ENCODE measurements at places on chromosomes 12 and 14.

DNA sequence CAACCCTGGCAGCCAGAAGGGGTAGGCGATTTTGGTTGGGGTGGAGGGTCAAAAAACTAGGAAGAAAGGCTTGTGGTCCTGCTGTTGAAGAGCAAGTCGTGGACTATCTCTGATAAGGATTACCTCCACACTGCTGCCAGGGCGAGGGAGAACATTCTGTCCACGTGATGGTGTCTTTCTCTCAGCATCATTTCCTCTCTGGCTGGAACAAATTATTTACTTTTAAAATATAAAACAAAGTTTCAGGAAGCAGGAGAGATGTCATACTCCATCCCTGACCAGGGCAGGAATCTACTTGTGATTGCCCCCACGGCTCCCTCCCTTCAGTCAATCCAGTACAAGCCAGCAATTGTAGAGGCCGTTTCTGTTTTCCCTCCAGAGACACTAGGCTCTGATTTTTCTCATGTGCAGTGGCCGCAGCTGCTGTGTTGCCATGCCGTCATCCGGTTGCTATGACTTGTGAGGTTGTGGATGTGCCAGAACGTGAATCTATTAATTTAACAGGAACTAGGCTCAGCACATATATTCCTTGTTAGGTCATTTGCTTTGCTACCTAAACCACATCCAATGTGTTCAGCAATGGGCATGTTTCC is 61.5 kb upstream of the PTGR2 start:
- DNase-seq: no peak

DNA sequence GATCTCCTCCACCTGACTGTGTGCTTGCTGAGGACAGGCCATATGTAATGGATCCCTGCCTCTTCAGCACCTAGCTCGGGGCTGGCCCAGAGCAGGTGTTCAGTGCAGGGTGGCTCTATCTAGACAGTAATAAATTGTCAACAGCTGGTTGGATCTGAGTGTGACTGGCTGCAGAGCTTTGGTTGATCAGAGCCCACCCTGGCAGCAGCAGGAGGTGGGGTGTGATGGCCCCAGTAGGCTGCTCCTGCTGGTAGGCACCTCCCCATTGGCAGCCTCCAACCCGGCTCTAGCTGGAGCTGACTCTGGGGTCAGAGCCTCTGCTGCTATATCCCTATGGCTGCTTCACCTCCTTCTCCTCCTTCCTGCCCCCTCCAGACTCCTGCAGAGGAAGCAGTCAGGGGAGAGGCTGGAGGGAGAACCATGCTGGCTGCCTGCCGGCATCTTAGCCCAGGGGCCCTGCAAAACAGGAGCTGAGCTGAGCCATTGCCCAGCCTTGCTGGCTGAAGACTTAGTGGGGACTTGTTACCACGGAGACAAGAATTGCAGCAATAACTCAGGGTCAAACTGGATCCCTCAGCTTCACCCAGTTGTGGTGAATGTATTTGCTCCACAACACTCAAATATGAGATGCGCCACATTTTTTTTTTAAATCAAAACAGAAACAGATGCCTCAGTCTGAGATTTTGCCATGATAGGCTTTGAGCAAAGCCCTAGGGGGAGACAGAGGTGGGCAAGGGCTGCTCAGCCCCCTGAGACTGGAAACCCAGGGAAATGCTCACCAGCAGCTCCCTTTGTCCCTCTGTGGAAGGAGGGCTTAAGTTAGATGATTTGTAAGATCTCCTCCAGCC is 22.2 kb downstream of the TMEM63C start:
- peak; percentile 16 for DNase-seq

- no peak for DNase-seq
Observed at GRCh38 chr12:111413442-111414086, 7.8 kb downstream of the SH2B3 start.

DNA sequence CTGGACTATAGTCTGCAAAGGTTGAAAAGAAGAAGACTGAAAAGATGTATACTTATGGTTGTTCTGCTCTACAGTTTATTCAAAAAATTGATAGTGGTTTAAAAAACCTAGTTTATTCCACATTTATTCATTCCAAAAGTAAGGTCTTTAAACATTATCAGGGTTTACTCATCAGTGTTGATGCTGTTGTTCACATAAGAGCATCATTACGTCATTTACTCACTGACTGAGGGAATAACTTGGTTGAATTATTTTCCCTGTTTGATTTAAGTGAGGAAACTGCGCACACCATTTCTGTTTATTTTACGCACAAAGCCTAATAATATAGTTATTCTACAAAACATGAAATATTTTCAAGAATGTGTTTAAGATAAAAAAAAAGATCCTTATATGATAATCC is 303.1 kb upstream of the PRKD1 start:
- no peak for DNase-seq

DNA sequence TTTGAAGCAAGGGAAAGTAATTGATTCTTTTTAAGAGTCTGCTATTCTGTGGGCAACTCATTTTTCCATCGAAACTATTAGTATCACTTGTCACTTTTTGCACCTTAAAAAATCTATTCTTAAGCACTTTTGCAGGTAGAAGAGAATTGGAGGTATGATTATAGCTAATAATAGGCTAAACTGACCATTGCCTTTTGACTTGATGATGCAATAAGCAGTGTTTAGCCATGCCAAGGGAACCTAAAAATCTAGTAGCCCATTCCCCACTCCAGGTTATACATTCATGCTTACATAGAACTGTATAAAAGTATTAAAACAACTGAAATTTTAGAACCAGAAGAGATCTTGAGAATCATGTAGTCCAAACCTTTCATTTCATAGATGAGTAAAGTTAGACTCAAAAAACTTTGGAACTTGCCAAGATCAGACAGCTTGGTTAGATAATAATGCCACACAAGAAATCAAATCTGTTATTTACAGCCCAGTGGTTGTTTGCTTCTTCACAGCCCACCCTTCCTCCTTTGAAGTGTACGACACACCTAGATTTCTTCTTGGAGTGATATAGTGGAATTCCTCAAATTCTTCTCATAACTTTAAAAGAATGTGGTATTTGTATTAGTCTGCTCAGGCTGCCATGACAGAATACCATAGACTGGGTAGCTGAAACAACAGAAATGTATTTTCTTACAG is 21.7 kb upstream of the GARIN2 start:
- no peak for DNase-seq

DNA sequence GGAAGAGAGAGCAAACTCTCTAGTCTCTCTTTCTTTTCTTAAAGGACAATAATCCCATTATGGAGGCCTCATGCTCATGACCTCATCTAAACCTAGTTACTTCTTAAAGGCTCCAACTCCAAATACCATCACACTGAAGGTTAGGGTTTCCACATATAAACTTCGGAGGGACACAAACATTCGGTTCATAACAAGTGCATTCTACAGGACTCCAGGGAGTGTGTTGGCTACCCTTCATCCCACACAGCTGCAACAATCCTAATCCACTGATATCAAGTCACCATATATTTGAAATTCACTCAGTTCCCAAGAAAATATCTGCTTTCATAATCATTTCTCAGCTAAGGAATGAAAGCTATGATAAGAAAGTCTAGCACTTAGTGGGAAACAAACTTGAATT is 265.9 kb upstream of the PLEKHG7 start:
- DNase-seq: no peak

DNA sequence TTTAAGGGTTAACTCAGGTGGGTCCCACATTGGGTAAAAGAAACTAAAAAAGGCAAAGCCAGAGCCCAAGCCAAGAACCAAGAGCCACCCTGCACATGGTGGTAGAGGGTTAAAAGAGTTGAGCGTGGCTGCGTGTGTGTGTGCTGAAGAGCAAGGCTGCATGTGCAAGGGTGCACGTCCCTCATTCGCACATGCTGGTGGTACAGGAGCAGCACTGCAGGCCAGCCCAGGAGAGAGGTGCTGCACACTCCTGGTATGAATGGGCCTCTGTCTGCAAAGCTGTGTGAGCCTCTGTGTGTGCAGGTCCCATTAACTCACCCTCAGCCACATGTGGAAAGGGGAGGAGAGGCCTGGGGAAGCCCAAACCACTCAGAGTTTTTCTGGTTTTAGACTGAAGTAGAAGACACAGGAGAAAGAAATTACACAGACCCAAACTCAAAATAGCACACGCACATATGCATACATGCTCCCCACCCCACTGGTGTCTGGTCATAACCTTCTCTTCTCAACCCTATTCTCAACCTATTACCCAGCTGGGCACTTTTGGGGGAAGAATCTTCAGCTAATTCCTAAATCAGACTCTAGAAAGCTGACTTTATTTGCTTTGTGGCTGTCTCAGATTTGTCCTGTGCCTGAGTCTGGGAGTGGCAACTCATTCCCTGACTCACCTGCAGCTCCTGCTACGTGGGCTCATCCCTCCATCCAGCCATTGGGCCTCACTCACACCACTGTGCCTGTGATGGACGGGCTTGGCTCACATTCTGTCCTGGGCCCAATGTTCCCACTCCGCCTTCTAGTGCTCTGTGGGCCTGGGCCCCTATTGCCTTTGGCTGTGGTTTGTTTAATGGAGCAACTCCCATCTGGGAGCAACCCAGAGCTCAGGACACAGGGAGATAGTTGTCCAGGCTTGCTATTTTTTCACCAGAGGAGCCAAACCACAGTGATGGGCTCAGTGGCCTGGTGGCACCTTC is 30.8 kb upstream of the COL2A1 start:
- no peak for DNase-seq

- DNase-seq: peak; percentile 63
Observed at GRCh38 chr12:63792338-63792737, 12.6 kb downstream of the RXYLT1 start.

GRCh38 chr12:107635139-107635538 is 50.5 kb upstream of the PWP1 start:
- no peak for DNase-seq

- no peak for DNase-seq
Observed at GRCh38 chr14:100773331-100774163, 46.9 kb downstream of the DLK1 start.

GRCh38 chr14:64919618-64920017 is 5.4 kb downstream of the CHURC1 start:
- no peak for DNase-seq

GRCh38 chr12:42804928-42805327 is 215.4 kb upstream of the PRICKLE1 start:
- no peak for DNase-seq

DNA sequence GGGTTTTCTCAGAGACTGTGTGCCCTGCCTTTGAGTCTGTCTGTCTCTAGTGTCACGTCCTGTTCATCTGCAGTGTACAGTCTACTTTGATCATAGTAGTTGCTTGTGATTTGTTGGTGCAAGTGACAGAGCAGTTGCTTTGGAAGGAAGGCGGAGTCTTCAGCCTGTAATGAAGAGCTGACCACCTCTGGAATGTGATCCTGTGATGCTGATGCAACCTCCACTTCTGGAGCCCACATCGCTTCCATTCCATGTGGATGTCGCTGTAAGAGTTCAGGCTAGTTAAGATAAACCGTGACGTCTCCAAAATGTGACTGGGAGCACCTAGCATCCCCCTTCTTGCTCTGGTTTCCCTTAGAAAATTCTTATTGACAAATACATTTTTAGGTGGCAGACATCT is 51.8 kb downstream of the PELI2 start:
- DNase-seq: no peak

GRCh38 chr14:44846232-44846824 is 115.4 kb downstream of the KLHL28 start:
- DNase-seq: no peak

DNA sequence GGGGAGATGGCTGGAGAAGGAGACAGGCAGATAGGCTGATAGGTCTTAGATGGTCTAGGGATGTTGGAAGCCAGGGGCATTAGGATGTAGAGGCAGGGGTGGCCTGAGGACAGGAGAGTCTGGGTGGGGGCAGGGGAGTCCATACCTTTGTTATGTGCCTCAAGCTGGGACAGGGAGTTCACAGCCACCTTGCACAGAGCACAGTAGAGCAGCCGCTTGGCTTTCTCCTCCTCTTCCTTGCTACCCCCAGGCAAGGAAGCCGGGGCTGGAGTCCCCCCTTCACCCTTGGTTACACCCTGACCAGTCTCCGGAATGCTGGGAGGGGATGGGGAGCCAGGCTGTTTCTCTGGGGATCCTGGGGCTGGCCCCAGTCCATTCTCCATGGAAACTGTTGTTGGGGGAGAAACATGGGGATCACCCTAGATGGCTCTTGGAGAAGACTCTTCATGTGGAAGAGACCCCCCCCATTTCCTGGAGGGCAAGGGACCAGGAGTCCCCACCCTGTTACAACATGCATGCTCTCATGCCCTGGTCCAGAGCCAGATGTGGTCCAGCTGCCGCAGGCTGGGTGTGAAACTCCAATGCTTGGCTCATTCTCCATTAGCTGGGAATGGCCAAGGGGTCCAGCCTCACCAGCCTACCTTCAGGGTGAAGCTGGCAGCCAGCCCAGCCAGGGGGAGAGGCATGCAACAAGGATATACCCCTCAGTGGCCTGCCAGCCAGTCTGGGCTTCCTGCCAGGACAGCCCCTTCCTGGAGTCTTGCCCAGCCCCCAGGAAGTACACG is 7.2 kb upstream of the GPR84 start:
- DNase-seq: no peak

DNA sequence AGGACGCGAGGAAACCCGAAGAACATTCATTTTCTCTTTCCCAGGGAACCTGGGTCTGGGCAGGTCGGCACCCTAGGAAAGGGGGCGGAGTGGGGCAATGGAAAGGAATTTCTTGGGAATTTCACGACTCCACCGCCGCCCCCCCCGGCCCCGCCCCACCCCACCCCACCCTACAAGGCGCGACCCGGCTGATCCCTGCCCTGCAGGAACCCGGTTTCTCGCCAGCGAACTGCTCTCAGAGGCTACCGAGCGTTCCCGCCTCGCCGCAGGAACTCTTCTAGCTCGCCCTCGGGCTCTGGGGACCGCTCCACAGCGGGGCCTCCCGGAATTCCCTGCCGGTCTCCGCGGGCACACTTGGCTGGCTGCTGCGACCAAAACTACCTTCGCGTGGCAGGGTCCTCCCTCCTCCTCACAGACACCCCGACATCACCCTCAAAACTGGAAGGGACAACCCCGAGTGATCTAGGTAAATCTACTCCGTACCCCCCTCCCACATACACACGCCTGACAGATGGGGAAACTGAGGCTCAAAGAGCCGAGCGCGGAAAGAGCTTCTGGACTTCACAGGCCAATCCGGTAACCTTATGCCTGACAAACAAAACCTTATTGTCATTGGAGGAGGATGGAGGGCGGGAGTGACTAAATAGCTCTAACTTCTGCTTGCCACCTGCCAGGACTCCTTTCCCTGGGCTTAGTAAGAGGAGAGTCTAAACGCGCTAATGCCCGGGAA is 785 bp upstream of the ACTN1 start:
- DNase-seq: no peak

DNA sequence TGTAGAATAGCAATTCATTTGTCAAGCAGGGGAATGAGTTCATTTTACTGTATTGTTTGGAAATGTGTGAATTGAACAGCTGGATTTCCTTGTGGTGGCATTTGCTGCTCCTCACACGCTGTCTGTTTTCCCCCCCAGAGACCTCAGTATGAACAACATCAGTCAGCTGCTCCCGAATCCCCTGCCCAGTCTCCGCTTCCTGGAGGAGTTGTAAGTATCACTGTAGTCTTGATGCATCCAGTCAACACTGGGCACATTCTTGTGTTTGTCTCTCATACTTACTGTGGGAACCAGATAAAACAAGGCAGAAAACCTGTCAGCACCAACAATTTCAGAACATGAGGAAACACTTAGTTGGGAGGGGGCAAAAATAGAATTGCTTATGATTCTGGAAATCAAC is 64.9 kb downstream of the LGR5 start:
- no peak for DNase-seq

GRCh38 chr12:7203109-7203508 is 13.6 kb downstream of the PEX5 start:
- DNase-seq: no peak
